ENCODE measurements at places on chromosomes 1 and 21. TPM values are rescaled to one million over a fixed set of nuclear protein-coding genes. Genes with fewer than 3 reads are reported as not detected.

DNA sequence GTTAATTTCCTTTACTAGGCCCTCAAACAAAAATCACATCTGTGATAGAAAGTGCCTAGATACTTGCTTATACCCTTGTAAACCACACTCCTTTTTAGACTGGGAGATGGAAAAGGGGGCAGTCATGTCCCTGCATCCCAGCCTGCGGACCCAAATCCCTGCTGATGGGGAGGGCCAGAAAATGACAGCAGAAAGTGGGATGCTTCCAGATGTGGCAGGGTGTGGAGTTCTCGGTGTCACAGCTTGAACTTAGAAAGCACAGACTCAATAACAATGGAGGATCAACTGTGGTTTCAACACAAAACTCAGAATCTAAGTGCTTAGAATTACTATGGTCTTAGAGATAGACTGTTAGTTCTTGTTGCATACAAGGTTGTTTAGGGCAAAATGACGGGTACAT lies 95.6 kb upstream of the F3 start:
- no peak for DNase-seq

DNA sequence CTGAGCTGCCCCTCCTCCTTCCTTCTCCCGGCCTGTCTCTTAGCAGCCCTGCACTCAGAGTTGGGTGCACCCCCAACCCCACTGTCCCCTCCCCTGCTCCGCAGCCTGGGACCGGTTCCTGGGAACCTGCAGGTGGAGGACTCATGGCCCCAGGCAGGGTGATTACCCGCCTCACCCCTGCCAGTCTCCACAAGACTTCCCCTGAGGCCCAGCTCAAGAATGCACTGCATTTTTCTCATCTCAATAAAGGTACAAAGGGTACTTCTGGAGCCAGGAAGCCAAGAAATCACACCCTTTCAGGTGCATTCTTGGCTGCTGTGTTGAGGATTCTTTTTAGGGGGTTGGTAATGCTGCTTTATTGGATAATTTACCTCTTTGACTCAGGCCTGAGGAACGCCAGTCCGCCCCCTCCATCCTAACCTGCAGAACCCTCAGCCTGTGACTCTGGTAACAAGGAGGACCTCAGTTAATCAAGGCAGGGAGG lies 126.3 kb upstream of the TMPRSS2 start:
- no peak for DNase-seq

DNA sequence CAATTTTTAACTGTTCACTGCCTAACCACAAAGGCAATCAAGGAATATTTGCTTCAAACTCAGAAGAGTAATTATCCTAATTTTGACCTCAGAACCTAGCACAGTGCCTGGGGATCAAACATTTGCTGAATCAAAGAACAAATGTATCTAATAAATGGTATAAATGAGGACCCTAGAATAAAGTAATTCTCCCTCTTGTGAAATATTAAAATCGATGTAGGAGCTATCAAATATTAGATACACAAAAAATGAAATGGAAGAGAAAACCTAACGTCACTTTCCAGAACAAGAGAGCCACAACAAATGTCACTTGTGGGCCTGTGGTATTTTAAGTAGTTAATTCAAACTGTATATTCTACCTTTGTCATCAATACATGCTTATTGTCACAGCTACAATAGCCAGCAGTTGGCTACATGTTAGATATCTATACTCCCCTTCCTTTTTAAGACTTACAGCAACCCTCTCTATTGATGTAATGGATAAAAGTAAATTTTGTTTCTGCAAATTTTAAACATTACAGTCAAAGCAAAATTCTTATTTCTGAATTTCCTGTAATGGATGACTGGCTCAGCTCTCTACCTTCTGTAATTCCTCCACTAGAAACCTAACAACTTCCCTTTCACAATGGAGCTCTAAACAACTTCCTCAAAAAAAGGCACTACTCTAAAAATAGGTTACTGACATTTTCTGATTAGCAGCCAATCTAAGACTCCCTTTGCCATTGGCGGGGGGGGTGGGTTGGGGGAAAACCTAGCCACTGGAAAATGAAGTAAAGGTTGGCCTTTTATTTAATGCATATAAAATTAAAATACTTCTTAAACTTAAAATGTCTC lies 37.6 kb downstream of the PUM1 start:
- no peak for DNase-seq

Gene BRWD1
- 23.4 TPM for total RNA-seq

GRCh38 chr1:6424619-6425593 lies at the start of gene ESPN:
TSS of gene ESPN (plus strand) at chr1:6424776. CDS start at chr1:6424956, 180 bp downstream.
- no peak for DNase-seq

DNA sequence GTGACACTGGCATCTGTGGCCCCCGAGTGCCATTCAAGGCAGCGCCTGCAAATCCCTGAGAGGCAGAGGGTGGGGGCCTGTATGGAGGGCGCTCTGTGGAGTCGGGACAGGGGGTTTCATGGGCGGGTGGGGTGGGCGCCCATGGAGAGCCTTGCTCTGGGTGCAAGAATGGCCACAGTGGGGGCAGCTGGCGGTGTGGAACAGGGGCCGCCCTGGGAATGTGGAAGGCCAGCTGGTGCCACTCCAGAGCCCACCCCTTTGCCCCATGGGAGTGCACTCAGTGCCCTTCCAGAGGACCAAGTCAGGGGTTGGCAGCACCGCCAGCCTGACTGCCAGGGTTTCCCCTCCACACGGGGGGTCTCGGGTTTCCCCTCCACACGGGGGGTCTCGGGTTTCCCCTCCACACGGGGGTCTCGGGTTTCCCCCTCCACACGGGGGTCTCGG lies 55.0 kb upstream of the TRAPPC10 start:
- DNase-seq: no peak

DNA sequence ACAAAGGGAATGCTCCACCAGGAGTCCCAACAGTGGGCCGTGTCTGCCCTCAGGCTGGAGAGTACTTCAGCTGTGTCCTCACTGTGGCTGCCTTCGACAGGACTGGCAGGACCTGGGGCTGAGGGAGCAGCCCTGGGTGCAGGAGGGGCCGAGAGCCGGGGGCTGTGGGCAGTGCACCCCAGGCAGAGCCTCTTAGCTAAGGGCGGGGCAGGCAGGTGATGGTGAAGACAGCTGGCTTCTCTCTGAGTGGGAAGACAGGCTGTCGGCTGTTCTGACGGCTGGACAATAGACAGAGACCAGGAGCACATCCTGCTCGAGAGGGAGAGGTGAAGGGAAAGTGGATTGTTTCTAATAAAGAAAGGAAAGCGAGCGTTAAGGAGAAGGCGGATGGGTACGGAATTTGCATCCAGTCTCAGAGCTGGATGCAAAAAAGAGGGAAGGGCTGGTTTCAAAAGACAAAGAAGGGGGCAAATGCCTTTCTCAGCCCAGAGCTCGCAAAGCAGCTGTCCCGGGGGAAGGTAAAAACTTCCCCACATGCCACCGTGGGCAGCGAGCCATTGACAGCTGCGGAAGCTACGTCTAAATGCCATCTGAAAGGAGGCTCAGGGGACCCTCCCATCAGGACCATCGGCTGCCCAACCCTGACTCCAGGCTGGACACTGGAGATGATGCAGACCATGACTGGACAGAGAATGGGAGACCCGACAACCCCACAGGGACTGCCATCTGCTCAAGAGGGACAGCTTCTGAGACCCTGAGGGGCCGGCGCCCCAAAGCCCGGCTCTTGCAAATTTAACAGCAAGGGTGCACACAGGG lies 92.0 kb downstream of the STUM start:
- no peak for DNase-seq

Gene LY9
- not detected for total RNA-seq

GRCh38 chr1:156899956-156900718 lies 6.6 kb downstream of the PEAR1 start:
- no peak for DNase-seq

Gene SCMH1
- total RNA-seq: 17.1 TPM

All from RPMI7951 (cell line).